Lower leg skin (tissue), 4 donors: ENCODE measurements at places on chromosomes 5 and 9. TPM values are rescaled to one million over a fixed set of nuclear protein-coding genes. Genes with fewer than 3 reads are reported as not detected.

GFPT2 gene
- 4.5 TPM for total RNA-seq

LPAR1 gene
- total RNA-seq = 22.5 TPM

DNA sequence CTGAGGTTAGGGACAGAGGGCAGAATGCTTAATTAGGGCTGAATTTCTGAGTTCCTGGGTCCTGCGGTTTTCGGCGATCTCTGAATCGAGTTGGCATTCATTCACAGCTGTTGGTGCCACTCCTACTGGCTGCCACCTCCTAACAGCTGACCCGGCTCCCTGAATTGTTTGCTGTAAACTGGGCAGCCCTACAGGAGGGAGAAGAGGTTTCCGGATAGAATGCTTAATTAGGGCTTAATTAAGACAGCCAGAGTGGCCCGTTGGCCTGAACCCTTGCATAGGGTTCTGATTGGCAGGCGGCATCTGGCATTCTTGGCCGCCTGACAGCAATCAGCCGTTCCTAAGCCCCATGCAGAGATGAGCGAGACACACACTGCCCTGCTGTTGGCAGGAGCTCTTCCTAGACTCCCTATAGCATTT lies 25.7 kb downstream of the FRMPD1 start:
- no peak for DNase-seq

- DNase-seq = no peak
Measured at GRCh38 chr9:28707616-28708015, 1134.3 kb upstream of the C9orf72 start.

- no peak for DNase-seq
Measured at GRCh38 chr5:72242796-72243475, 77.1 kb downstream of the MRPS27 start.

DNA sequence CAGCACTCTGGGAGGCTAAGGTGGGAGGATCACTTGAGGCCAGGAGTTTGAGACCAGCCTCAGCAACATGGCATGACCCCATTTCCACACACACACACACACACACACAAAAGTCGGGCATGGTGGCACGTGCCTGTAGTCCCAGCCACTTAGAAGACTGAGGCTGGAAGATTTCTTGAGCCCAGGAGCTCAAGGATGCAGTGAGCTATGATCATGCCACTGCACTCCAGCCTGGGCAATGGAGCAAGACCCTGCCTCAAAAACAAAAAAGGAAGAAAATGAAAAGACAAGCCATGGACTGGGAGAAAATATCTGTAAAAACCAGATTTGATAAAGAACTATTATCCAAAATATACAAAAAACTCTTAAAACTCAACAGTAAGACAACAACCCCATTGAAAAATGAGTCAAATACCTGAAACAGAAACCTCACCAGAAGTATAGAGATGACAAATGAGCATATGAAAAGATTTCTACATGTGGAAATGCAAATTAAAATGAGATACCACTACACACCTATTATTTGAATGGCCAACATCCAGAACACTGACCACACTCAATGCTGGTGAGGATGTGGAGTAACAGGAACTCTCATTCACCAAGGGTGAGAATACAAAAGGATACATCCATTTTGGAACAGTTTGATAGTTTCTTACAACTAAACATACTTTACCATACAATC lies 24.7 kb downstream of the DNAJA1 start:
- no peak for DNase-seq

DNA sequence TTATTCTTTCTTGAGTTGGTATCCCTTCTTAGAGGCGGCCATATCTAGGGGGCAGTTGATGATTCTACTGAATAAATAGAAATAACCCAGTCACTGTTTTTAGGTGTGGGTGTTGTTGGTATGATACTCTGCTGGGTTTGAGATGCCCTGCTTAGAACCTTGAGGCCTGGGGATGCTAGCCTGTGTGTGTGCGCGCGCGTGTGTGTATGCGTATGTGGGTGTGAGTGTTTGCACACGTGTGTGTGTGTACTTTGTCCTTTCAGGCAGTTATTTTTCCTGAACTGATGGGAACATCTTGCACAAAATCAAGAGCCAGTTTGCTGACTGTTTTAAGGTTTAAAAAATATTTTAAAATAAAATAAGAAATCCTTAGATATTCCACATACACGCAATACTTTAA lies 3.3 kb downstream of the SLC28A3 start:
- no peak for DNase-seq
